ENCODE measurements at places on chromosomes 7 and 10. TPM values are rescaled to one million over a fixed set of nuclear protein-coding genes. Genes with fewer than 3 reads are reported as not detected.

DNA sequence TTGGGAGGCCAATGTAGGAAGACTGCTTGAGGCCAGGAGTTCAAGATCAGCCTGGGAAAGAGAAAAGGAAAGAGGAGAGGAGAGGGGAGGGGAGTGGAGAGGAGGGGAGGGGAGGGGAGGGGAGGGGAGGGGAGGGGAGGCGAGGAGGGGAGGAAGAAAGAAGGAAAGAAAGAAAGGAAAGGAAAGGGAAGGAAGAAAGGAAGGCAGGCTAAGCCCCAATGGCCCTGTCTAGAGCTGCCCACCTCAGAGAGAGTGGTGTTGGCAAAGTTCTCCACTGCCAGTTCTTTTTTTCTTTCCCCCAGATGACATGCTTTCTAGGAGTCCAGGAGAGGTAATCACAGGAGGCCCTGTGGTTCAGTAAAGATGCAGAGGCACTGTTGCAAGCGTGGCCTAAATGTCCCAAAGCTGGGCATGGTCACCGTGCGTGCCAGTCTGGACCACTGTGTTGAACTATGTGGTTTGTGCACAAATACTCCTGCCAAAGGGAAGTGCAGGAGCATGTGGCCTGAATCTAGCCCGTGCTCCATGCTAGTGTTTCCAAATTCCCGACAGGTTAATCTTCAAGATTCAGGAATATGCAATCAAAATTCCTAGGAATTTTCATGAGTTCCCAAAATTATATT is 39.7 kb downstream of the ODAD2 start:
- no peak for DNase-seq

GRCh38 chr7:69786730-69787395 is 188.6 kb downstream of the AUTS2 start:
- no peak for DNase-seq

- DNase-seq: peak; percentile 66
These were observed 23.3 kb downstream of the CALML3 start for GRCh38 chr10:5547931-5548660.

Gene C10orf53
- not detected for total RNA-seq

GRCh38 chr7:36760856-36761762 is 36.8 kb upstream of the AOAH start:
- DNase-seq: no peak
